Stimulated activated CD4-positive, alpha-beta T cell treated with anti-CD3 and anti-CD28 coated beads, Interleukin-4, amount 100 ng/mL, for 1 hour (primary cell): ENCODE measurements at places on chromosomes 7 and 10.

GRCh38 chr7:925601-926000 lies 28.9 kb downstream of the ADAP1 start:
- no peak for DNase-seq

DNA sequence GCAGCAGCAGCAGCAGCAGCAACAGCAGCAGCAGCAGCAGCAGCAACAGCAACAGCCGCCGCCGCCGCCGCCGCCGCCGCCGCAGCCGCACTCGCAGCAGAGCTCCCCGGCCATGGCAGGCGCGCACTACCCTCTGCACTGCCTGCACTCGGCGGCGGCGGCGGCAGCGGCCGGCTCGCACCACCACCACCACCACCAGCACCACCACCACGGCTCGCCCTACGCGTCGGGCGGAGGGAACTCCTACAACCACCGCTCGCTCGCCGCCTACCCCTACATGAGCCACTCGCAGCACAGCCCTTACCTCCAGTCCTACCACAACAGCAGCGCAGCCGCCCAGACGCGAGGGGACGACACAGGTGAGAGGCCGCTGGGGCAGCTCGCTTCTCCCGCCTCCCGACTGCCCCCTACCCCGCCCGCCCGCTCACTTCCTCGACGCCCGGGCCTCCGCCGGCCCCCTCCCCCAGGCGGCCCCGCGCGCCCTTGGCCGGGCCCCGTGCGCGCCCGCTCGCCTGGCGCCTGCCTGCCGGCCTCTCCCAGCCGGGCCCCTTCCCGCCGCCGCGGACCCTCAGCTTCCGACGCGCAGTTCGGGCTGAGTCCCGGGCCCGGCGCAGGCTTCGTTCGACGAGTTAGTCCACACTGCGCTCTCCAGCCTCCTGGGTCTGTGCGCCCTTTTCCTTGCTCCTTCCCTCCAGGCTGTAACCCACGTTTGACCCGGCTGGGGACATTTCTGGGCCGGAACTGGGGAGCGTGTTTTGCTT lies 882 bp downstream of the DLX6 start:
- DNase-seq, result peak; percentile 37

DNA sequence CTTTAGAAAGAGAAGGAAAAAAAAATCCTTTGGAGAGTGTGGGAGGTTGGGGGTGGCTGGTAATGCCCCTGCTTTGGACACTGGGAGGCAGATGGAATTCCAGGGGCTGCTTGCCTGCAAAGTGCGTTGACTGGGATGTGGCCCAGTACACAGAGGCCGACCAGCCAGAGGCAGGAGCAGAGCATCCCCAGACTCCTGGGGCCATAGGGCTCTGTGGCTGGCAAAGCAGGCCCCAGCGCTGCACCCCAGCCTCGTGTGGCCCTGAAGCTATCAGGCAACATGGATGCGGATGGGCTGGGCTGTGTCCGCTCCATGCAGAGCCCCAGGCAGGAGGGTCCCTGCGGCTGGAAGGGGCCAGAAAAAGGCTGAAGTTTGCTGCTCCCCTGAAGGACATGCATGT lies 361.6 kb upstream of the FZD8 start:
- no peak for DNase-seq

- no peak for DNase-seq
Observed at GRCh38 chr7:129163875-129164544, 19.5 kb downstream of the TSPAN33 start.

DNA sequence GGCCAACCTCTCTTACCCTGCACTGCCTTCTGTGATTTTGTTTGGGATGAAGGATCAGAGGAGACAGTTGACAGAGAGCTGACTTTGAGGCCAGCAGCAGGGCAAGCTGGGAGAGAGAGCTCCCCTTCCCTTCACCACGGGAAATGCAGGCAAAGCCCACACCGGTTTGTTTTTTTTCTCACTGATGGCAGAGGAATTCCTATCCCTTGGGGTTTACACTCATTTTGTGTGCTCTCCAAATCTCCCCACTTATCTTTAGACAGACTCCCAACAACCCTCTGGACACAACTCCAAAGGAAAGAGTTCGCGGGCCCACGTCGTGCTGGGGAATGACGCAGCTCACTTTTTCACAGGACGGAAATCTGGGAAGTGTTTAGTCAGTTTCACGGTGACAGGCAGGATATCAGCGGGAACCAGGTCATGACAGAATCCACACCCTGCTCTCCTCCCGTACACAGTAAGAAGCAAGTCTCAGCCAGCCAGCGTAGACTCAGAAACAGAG lies 68.3 kb upstream of the FAM171A1 start:
- DNase-seq, result no peak

GRCh38 chr10:13291061-13291460 lies 8.8 kb downstream of the PHYH start:
- DNase-seq, result no peak

DNA sequence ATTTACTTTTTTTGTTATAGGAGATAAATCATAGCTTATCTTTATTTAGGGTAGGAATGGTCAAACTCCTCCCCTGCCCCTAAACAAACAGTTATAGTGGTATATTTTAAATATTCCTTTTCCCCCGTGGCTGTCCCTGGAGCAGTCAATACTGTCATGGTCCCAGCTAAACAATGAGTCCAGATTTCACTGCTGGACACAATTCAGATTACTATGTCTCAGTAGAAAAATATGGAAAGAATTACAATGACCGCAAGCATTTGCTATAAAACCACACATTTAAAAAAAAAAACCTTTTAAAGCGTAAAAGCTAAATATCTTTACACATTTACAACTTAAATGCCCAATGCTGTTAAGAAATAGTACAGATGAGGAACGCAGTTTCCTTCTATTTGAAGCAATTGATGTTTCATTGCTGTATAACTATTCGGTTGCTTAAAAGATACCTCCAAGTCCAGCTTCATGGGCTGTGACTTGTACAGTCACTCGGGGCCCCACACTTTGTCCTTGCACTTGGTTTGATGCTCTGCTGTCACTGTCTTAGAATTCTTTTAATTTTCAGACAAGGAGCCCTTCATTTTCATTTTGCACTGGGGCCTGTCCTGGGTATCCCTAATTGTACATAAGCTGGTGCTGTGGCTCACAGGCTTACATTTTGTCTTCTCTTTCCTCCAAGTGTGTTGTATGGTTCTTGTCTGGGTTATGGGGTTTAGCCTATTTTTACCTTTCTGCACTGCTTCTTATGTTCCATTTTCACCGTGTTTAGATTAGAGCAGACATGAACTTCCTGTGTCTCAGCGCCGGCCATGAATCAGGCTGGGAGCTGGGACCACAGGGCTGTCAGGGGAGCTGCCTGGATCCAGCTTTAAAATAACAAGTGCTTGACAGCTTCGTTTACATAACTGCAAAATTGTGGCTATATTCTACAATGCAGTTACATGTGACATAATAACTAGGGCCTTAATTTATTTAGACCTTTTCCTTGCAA lies 530.2 kb upstream of the FZD8 start:
- DNase-seq, result no peak

GRCh38 chr7:148135116-148135515 lies 455.4 kb upstream of the C7orf33 start:
- no peak for DNase-seq

GRCh38 chr7:65746398-65746669 lies 126.5 kb upstream of the VKORC1L1 start:
- DNase-seq, result no peak

- DNase-seq, result no peak
Observed at GRCh38 chr7:140771826-140772225, 75.3 kb downstream of the NDUFB2 start.

DNA sequence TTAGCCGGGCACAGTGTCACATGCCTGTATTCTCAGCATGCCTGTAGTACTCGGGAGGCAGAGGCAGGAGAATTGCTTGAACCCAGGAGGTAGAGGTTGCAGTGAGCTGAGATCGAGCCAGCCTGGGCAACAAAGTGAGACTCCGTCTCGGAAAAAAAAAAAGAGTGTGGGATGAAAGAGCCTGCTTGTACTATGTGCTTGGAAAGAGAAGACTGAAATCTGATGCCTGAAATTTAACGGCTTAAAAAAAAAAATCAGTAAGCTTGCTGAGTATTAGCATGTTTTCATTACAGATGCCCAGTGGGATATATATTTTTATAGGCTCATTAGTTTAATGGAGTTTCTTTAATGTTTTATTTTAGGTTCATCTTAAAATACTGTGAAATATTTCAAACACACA lies 4.2 kb downstream of the NT5C2 start:
- no peak for DNase-seq

GRCh38 chr10:95268438-95268837 lies 22.4 kb downstream of the PDLIM1 start:
- DNase-seq, result no peak

DNA sequence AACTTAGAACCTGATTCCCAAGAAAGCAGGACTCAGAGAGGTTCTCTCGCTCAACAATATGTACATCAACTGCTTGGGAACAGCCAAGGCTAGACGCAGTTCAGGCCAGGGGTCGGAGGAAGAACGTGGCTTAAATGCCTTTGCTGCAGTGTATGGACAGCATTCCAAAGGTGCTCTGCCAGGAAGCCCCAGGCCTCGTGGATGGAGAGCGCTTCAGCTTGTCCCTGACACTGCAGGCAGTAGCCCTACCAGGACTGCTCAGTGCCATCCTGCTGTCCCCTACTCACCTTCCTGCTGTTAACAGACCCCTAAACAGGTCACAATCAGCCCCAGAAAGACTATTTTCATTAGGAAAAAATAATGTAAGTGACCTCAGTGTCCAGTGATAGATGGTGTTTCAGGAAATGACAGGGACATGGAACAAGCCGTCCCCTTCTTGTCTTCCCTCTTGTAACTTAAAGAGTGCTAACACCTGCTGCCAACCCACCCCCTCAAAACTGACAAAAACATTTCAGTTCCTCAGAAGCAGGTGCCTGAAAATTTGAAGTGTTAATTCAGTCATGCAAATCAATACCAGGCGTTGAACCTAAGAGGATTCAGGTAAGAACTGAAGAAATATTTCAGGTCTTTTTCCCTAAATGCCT lies 16.5 kb downstream of the CREB3L2 start:
- DNase-seq, result no peak

DNA sequence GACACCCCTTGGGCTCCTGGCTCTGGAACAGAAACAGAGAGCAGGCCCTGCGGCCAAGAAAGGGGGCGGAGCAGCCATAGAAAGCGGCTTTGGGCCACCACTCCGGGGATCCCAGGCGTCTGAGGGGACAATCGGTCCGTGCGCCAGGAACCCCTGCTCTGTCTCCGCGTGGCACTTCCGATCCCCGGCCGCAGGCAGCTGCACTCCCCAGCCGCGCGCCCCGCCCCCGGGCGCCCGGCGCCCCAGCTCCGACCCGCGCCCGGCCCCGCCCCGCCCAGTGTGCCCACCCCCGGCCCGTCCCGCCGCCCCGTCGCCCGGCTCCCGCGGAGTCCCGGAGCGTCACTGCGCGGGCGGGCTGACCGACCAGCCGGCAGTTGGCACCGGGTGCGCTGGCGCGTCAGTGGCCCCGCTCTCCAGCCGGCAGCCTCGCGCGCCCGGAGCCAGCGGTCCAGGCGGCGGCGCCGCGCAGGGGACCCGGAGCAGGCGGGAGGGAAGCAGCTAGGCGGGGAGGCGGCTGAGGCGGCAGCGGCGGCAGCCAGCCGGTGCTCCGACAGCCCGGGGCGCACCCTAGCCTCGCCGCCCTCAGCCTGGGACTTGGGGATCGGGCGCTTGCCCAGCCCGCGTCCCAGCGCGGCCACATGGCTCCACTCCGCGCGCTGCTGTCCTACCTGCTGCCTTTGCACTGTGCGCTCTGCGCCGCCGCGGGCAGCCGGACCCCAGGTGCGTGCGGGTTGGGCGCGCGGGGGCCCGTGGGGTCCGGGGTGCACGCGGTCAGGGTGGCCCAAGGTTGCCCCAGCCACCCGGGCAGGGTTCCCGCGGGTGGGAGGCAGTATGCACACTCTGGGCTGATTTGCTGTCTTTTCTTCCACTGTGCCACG lies at the start of gene ADAMTS14:
TSS of gene ADAMTS14 (plus strand) at position 342 of the 878 bp plus-strand sequence. CDS start at position 639, 297 bp downstream.
- no peak for DNase-seq

GRCh38 chr10:95246582-95247051 lies 44.2 kb downstream of the PDLIM1 start:
- DNase-seq, result peak; percentile 53

DNA sequence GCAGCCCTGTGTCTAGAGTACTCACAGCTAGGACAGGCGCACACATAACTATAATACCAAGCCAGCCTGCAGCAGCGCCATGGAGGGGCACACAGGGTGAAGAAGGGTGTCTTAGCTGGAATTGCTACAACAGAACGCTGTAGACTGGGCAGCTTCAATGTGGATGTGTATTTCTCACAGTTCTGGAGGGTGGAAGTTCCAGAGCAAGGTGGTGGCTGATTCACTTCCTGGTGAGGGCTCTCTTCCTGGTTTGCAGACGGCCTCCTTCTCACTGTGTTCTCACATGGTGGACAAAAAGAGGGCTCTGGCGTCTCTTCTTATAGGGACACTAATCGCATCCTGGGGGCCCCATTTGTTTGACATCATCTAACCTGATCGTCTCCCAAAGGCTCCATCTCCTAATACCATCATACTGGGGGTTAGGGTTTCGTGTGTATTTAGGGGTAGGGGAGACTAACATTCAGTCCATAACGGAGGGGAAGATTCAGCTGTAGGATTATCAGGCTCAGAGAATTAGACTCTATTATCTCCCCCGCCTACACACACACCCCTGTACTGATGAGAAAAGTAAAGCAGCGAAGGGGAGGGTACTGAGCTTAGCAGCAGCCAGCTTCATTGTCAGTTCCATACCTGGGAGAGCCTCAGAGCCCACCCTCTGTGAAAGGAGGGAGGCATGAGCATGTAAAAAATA lies 289.1 kb downstream of the CCDC3 start:
- no peak for DNase-seq

- no peak for DNase-seq
Observed at GRCh38 chr10:68290736-68291135, 41.1 kb upstream of the HNRNPH3 start.

DNA sequence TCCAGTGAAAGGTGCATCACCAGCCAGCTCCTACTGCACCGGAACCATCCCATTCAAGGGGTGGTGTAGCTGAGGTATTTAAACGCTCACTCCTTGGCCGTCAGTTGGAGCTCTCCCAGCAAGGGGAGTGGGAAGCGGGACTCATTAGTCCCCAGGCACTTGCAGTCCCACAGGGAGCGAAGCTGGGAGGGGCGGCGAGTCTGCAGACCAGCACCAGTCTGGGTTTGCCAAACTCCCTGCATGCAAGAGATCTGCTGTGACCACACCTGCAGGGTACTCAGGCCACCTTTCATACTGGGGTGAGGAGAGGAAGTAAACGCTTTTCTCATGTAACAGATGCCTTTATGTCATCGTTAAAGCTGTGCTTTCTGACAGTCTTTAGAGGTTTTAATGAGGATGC lies 187.9 kb downstream of the PTPRN2 start:
- DNase-seq, result no peak

DNA sequence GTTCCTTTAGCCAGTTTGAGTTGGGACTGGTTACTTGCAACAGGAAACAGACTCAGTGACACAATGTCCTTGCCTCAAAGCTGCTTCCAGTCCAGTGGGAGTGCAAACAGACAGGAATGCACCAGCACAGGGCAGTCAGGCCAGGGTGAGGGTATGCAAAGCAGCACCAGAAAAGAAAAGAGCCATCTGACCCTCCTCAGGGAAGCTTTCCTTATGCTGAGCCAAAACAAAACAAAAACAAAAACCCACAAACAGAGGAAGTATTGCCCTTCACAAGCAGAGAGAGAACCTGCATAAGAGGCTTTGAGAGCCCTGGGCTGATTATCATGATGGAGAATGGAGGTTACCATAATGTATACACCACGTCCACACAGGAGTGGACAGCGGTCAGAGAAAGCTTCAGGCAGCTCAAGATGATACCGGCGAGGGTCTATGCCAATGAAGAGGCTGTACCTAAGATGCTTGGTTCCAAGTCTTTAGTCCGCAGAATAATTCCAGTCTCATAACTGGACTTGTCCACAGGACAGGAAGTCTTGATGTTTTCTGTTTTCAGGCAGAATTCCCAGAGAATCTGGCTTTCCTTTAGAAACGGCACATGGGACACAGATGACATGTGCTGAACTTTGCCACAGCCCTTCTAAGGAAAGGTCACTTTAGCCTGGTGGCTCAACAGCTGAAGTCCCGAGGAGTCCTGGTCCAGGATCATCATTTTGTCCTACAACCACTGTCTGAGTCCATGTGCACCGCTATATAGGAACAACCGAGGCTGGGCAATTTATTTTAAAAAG lies 263.3 kb downstream of the TNS3 start:
- DNase-seq, result no peak
